Activated CD8-positive, alpha-beta memory T cell treated with anti-CD3 and anti-CD28 coated beads for 1 hour (primary cell): ENCODE measurements at places on chromosomes 16 and 17.

DNA sequence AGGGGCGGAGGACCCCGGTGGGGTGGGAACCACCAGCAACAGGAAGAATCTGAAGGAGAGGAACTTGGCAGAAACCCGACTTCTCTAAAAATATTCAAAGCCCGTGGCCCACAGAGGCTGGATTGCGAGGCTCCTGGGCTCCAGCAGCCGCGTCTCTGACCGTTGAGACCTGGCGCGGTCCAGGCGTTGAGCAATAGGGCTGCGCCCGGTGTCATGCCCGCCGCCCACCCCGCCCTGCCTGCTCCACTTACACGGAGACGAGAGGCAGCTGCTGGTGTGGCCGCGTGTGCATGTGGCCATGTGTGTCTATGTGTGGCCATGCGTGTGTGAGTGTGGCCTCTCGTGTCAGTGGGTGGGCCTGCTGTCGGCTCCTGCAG is 83.6 kb downstream of the IRF8 start:
- no peak for DNase-seq

DNA sequence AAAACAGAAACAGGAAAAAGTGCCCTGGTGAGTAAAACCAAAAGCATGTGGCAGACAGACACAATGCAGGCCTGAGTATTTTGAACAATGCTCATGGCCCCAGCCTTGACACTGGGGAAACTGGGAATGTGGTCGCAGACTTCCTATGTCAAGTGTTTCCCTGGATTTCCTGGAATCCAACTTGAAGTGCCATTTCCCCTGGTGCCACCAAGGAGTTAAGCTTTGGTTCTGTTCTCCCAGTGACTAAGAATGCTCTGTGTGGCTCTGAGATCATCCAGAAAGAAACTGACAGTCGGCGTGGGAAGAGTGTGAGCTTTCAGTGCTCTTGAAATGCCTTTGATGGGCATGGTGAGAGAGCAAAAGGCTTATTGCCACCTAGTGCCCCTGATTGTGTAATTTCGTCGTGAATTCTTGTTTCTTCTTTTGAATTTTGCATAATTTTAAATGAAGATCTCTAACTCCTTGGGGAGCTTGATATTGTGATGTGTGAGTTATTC is 96.0 kb downstream of the YPEL2 start:
- no peak for DNase-seq

DNA sequence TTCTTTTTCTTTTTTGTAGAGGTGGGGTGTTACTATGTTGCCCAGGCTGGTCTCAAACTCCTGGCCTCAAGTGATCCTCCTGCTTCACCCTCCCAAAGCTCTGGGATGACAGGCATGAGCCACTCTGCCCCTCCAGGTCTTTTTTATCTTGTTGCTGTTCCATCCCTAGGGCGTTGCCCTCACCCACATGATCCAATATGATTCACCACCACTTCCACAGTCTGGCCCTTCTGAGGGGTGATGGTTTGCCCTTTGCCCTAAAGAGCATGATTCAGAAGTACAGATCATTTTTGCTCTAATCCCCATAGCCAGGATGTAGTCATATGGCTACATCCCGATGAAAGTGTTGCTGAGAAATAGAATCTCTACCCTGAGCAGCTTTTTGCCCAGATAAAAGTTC is 18.8 kb downstream of the STX4 start:
- no peak for DNase-seq

- DNase-seq, result no peak
These were observed 3.1 kb downstream of the SPPL2C start for GRCh38 chr17:45847747-45848146.

GRCh38 chr17:15109608-15110007 is 155.5 kb downstream of the PMP22 start:
- no peak for DNase-seq

DNA sequence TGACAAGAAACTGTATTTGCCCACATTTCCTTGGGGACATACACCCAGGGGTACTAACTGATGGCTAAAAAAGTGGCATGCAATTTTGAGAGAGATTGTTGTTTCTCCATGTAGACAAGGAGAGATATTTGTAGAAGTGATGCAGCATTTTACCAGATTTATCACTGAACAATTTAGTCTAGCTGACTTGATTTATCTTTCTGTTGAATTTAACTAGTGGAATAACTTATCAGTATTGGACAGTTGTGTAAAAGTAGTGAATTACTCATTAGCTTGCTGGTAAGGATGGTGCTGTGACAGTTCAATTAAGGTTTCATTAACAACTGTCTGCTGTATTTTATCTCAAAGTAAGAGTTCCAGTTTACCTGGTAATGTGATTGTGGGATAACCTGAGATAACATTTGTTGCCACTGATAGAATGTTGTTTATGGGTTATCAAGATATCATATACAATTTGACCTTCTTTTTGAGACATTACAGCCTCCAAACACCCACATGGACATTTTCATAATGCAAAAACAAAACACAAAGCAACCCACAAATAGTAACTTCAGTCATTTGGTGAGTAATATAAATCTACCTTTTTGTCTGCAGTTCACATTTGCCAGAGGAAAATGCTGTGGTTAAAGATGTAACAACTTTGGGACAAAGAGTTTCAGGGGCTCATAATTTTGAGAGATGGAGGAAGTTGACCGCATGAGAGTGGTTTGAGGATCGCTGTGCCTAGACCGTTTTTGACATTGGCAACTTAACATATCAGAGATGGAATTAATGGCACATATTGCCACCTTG is 3.8 kb downstream of the NLK start:
- DNase-seq, result no peak
